ENCODE measurements at places on chromosomes 4 and X. TPM values are rescaled to one million over a fixed set of nuclear protein-coding genes. Genes with fewer than 3 reads are reported as not detected.

DNA sequence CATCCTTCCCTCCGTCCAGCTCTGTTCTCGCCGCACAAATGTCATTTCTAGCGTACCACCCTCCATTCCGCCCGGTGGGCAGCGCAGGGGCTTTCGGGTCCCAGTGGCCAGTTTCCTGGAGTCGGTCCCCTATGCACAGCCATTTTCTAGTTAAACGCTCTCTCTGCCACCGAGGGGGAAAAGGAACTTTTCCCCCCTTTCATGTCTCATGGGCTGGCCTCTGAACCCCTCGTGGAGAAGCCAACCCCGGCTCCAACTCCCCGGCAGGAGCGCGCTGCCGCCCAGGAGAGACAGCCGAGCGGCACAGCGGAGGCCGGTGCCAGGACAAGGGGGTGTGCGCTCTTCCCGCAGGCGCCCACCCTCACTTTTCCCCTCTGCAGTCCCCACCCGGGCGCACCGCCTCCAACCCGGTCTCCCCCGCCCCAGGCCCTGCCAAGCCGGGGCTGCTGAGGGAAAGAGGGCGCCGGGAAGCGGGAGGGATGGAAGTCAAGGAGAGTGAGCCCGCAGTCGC is 662 bp downstream of the APBB2 start:
- peak overlapping the region; percentile 97 for H3K4me3 ChIP-seq
- peaks cover 58% of the 10 kb centered on the region for H3K4me1 ChIP-seq
- peak overlapping the region; percentile 74 for H3K27ac ChIP-seq
- no peak for DNase-seq
- no peaks in the 10 kb centered on the region for H3K27me3 ChIP-seq

DNA sequence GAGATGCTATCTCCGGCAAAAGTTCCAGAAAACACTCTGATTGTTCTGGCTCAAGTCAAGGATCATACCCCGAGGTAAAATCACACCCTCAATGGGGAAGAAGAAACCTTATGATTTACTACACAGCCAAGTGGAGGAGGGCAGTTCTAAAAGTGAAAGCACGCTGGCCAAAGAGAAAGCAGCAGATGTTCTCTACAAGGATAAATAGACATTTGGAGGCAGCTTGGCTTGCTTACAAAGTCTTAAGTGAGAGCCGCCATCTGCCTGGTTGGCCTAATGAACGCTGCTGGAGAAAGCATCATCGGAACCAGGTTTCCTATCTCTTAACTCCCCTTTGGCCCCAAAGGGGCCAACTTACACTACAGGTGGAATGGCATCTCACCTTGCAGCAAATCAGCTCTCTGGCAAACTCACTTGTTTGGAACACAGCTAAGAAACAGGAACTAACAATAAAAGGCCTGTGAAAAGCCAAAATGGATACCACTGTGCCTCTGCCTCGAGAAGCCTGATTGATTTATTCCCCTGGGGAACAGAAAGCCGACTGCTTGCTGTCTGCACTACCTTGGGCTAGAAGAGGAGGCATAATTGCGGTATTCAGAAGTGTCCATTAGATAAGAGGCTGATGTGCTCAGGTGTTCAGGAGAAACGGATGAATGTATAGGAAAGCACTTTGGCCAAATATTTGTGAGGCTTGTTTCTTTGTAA is 22.8 kb downstream of the FRAS1 start:
- no peaks in the 10 kb centered on the region for H3K4me1 ChIP-seq
- DNase-seq, result no peak
- H3K36me3 ChIP-seq, result no peaks in the 10 kb centered on the region
- H3K27me3 ChIP-seq, result no peaks in the 10 kb centered on the region
- H3K27ac ChIP-seq, result no peak overlapping the region

- no peak for DNase-seq
- no peak overlapping the region for H3K4me3 ChIP-seq
- peaks cover 6% of the 10 kb centered on the region for H3K27me3 ChIP-seq
These were observed 141.3 kb downstream of the CPEB2 start for GRCh38 chr4:15143551-15143950.

DNA sequence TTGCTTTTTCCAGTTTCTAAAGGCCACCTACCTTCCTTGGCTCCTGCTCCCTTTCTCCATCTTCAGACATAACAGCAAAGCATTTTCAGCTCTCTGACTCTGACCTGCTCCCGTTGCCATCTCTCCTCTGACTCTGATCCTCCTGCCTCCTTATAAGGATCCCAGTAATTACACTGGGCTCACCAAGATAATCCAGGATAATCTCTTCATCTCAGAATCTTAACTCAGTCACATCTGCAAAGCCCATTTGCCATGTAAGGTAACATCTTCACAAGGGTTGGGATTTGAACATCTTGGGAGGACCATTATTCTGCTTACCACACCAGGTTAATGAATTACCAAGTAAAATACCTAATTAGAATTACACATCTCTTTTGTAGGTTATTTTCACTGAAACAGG is 41.3 kb upstream of the MAGED1 start:
- H3K4me3 ChIP-seq, result no peak overlapping the region
- H3K27ac ChIP-seq, result no peak overlapping the region
- DNase-seq, result no peak
- no peaks in the 10 kb centered on the region for H3K27me3 ChIP-seq
- H3K4me1 ChIP-seq, result no peaks in the 10 kb centered on the region
- peaks cover 37% of the 10 kb centered on the region for H3K36me3 ChIP-seq

DNA sequence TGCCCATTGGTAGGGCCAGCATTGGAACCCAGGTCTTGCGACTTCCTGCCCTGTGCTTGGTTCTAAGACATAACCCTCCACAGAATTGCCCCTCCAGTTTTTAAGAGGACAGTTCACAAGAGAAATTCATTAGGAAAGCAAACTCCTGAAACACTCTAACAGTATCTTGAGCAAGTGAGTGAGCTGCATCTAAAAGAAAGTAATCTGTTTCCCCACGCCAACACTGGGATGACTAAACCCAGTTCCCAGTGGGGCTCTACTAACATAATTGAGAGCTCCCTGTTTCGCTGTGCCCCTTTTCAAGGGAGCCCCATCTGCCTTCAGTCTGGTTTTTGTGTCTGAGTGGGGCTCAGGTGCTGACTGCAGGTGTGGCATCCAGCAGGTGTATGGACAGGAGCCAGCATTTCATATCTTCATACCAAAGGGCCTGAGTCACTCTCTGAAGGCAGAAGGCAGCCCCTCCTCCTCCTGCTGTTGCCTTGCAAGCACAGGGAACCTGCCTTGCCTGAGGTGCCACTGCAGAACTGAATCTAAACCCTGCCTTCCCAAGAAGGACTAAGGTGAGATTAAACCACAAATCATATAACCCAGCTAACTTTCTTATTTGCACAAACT is 8.0 kb downstream of the AMOT start:
- H3K36me3 ChIP-seq, result no peaks in the 10 kb centered on the region
- no peaks in the 10 kb centered on the region for H3K27me3 ChIP-seq
- H3K4me1 ChIP-seq, result no peaks in the 10 kb centered on the region
- no peak overlapping the region for H3K4me3 ChIP-seq

DNA sequence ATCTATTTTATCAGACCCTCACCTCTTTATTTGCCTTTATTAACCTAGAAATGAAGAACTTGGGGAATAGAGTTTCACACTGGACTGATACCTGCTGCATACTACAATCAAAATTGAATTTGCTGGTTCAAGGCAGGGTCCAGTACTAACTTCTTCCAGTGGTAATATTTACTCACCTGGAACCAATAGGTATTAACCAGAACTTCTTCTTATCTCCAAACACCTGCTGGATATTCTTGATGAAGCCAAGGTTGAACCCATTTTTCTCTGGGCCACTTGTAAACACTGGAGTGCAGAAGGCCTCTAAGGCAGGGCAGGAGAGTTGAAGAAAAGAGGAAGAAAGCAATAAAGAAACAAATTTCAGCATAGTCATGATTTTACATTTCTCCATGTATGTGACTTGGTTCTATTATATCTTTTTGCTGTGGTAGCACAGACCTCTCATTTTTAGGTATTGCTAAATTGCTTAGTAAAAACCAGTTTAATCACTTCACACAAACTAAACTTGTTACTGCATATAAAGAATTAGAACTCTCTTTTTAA is 101.1 kb downstream of the ZDHHC15 start:
- no peaks in the 10 kb centered on the region for H3K4me1 ChIP-seq
- no peaks in the 10 kb centered on the region for H3K27me3 ChIP-seq
- no peak for DNase-seq

DNA sequence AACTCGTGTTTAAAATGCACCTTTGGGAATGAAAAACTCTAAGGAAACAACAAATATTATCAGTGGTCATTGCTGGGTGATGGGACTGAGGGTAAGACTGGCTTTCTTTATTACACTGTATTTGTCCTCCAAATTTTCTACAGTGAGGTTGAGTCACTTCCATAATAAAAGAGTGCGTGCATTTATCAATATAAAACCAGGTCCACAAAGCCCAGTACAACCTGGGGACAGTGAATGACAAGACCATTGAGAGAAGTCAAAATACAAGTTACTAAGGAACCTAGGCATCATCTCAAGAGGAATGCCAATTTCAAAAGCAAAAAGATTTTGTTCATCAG is 76.4 kb downstream of the MAGED4 start:
- no peaks in the 10 kb centered on the region for H3K36me3 ChIP-seq
- peak overlapping the region; percentile 96 for H3K4me3 ChIP-seq
- no peak for DNase-seq
- H3K4me1 ChIP-seq, result peaks cover 16% of the 10 kb centered on the region
- H3K27me3 ChIP-seq, result peaks cover 2% of the 10 kb centered on the region
- peak overlapping the region; percentile 95 for H3K27ac ChIP-seq

DNA sequence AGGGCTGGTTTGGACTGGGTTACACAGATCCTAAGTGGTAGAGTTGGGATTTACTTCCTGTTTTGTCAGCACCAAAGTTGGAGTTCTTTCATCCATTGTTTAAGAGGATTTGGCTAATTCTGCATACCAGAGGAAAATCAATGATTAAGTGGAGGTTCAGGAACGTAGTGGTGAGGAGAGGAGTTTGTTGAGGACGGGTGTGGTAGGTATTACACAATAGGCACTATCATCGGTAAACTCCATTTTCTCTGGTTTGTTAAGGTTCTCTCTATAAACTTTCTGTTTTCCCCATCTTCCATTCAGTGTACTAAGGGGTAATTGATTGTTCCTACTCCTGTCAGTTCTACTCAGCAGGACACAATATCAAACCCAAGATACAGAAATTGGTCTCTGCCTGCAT is 107.5 kb upstream of the VCX2 start:
- H3K4me1 ChIP-seq, result no peaks in the 10 kb centered on the region
- no peaks in the 10 kb centered on the region for H3K36me3 ChIP-seq
- H3K4me3 ChIP-seq, result no peak overlapping the region
- no peak overlapping the region for H3K27ac ChIP-seq
- DNase-seq, result no peak

GRCh38 chr4:42927946-42928345 is 35.4 kb downstream of the GRXCR1 start:
- no peaks in the 10 kb centered on the region for H3K36me3 ChIP-seq
- H3K27ac ChIP-seq, result no peak overlapping the region
- DNase-seq, result no peak
- H3K27me3 ChIP-seq, result no peaks in the 10 kb centered on the region
- no peak overlapping the region for H3K4me3 ChIP-seq

- H3K4me3 ChIP-seq, result peak overlapping the region; percentile 99
- peak overlapping the region; percentile 97 for H3K27ac ChIP-seq
- peaks cover 3% of the 10 kb centered on the region for H3K27me3 ChIP-seq
- H3K36me3 ChIP-seq, result no peaks in the 10 kb centered on the region
These were observed 68.0 kb downstream of the NOCT start for GRCh38 chr4:139083607-139083955.

DNA sequence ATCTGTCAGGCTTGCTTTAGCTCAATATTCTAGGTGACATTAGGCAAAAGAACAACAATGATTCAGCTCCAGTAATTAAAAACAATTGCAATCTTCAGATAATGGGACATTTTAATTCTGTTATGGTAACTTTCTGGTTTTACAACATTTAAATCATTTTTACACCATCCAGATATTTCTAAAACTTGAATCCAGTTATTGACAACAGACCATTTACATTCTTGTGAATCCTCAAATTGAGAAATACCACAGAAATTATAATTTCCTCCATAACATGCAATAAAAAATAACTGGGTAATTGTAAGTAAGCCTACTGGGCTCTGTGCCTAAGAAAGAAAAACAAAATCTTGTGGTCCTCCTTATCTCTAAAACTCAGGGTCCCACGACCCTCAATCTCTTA is 195.0 kb upstream of the S100G start:
- no peak overlapping the region for H3K4me3 ChIP-seq
- H3K36me3 ChIP-seq, result no peaks in the 10 kb centered on the region
- peaks cover 15% of the 10 kb centered on the region for H3K4me1 ChIP-seq
- H3K27me3 ChIP-seq, result no peaks in the 10 kb centered on the region

DNA sequence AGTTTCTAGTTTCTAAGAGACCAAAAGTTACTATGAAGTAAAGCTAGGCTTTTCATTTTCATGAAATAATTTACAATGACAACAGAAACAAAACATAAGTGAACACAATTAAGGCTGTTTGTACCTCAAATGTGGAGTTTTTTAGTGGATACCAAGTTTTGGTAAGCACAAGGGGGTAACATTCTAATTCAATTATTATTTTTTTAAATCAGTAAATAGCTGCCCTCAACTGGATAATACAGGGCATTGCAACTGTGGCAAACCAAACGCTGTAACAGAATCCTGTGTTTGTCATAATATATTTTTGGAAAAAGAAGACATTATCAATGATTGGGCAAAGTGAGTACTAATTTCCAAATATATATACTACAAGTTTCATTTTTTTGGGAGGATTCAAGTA is 150.3 kb downstream of the FBXW7 start:
- no peak overlapping the region for H3K27ac ChIP-seq
- H3K4me1 ChIP-seq, result peaks cover 13% of the 10 kb centered on the region
- 0 out of 2 replicates have a peak, but pooled peaks cover 3% of the 10 kb centered on the region for H3K36me3 ChIP-seq

- H3K36me3 ChIP-seq, result no peaks in the 10 kb centered on the region
- H3K27ac ChIP-seq, result no peak overlapping the region
- H3K27me3 ChIP-seq, result no peaks in the 10 kb centered on the region
These were observed 217.8 kb upstream of the NDST4 start for GRCh38 chr4:115331241-115331640.

DNA sequence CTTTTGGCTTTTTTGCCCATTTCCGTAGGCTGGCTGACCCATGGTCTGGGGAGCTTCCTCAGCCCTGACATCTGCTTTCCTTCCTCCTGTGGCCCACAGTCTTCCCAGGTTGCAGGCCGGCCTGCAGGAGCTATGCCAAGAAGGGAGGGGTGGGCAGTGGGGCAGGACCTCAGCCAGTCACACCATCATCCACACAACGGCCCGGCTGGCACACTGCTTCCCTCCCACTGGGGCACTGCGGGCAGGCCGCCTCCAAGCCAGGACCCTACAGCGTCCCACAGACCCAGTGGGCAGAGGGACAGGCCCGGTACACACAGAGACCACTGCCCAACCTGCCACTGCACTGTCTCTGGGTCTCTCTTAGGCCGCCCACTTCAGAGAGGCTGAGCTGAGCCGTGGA is 38.0 kb downstream of the CTBP1 start:
- H3K27me3 ChIP-seq, result peaks cover 5% of the 10 kb centered on the region
- peaks cover 7% of the 10 kb centered on the region for H3K36me3 ChIP-seq
- H3K4me1 ChIP-seq, result peaks cover 5% of the 10 kb centered on the region
- H3K4me3 ChIP-seq, result no peak overlapping the region
- DNase-seq, result no peak

GRCh38 chrX:145792281-145792680 is 25.3 kb upstream of the SLITRK2 start:
- H3K27ac ChIP-seq, result no peak overlapping the region
- H3K27me3 ChIP-seq, result no peaks in the 10 kb centered on the region
- no peak for DNase-seq
- no peak overlapping the region for H3K4me3 ChIP-seq
- H3K4me1 ChIP-seq, result no peaks in the 10 kb centered on the region

- H3K27me3 ChIP-seq, result no peaks in the 10 kb centered on the region
- no peaks in the 10 kb centered on the region for H3K36me3 ChIP-seq
- no peaks in the 10 kb centered on the region for H3K4me1 ChIP-seq
- no peak overlapping the region for H3K4me3 ChIP-seq
These were observed 88.9 kb downstream of the COX7B2 start for GRCh38 chr4:46820154-46820553.

The PAGE2B gene
- not detected for total RNA-seq

The RAB39B gene
- total RNA-seq, result 0.19 TPM

The CT45A1 gene
- total RNA-seq, result not detected

The COL4A5 gene
- total RNA-seq, result 6.3 TPM

The CCNI gene
- 197 TPM for total RNA-seq

The DMRTC1B gene
- total RNA-seq, result not detected

The ART3 gene
- not detected for total RNA-seq
